ENCODE measurements at places on chromosomes 1 and 21.

DNA sequence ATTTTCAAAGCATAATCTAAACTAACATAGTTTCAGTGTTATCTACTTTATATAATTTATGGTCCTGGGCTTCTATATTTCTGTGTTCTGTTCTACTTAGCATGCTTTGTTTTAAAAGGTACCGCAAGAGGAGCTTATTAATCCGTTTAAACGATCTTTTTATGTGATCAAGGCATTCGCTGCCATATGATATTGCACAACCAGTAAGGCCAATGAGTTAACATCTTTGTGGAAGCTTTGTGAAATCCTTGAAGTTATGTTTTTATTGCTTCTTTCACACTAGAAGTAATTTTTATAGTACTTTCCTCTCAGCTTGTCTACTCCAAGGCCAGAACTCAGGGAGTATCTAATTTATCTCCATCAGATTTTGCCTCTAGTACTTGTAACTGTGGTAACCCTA, 8.9 kb downstream of the LRRC8C start:
- DNase-seq: no peak

DNA sequence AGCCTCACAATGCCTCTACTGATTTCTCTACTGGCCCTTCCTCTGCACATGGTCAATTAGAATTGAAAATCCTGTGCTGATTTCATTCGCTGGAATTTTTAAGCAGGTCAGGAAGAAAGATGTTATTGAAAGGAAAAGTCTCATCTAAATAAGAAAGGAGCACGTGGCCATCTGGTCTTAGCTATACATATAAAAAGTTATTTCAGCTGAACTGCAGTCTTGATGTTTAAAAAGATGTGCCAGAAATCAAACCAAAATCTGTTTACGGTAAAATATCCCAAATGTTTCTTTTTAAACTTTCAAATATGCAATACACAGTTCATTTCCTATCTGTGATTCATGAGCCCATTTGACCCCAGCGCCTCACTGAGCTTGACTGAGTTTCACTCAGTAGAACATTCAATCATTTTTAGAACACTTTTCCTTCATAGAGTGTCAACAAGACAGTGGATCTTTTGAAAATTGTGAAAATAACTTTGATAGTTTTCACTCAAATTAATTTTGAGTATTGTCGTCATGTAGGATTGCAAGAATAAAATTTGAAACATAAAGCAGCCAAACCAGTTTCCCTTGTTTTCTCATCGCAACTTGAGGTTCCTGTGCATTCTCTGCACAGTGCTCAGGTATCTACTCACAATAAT, 293.6 kb downstream of the PTPRC start:
- DNase-seq: no peak

DNA sequence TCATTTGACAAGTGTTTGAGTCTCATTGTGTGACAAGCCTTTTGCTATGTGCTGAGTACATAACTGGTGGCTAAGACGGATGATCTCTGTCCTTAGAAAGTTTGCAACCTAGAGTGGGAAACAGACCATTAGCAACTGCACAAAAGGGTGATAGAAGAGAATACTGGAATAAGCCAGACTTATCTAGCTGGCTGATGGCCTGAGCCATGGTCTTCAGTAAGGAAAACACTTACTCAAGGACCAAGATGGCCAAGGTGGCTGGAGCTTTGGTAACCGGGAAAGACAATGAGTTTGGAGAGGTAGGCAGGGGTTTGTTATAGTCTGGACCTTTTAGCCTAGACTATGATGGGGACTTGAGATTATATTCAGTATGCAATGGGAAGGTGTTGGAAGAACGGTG, 1.6 kb upstream of the TAF12 start:
- no peak for DNase-seq

- no peak for DNase-seq
Observed at GRCh38 chr1:183585038-183585437, 5.2 kb downstream of the NCF2 start.

DNA sequence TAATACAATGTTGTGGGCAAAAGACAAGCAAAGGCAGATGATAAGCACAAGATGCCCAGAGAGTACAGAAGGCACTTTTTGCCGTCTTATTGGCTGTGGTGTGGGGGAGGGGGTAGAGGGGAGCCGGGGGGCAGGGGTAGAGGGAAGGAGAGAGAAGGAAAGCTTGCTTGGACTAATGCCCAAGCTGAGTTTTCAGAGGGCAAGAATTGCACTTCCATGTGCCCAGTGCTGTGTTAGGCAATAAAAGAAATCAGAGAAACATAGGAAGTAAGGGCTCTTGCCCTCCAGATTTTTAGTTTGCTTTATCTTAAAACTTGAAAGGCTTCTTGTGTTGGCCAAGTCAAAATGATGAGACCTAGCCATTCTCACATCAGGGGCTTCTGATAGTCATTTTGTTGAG, 8.3 kb downstream of the S100A12 start:
- DNase-seq: no peak

DNA sequence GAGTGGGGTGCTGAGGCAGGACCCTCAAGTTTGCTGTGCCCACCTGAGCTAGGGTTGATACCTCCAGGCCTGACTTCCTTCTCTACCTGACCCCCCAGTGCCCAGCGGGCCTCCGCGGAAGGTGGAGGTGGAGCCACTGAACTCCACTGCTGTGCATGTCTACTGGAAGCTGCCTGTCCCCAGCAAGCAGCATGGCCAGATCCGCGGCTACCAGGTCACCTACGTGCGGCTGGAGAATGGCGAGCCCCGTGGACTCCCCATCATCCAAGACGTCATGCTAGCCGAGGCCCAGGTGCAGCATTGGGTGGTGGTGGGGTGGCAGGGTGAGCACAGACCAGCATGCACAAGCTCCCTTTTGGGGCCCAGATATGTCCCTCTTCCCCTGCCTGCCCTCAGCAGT, 51.3 kb upstream of the KDM4A start:
- DNase-seq: no peak

DNA sequence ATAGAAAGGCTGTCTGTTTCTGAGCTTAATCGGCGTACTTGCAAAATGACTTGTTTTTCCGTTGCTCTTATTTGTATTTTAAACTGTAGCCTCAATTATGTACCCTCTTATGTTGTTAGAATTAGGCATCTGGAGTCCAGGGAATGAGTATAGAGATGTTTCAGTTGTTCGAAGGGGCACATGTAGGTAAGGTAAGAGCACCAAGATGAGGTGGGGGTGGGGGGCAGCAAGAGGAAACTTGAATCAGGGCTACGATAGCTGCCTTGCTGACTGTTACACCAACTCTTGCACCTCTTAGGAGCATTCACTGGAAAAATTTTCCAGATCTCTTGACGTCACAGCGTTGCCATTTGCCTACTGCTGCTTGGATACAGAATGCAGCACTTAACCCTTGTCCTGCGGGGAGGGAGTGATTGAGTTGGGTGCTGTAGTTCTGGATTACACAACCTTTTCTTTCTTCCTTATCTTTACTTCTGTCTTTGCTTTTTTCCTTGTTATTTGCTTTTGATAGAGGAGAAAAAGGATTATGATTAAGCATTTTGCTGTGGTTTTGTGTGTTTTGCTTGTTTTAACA, 3.2 kb downstream of the ATP1B1 start:
- DNase-seq: no peak

- DNase-seq: no peak
Observed at GRCh38 chr1:43711524-43712386, 4.4 kb downstream of the ST3GAL3 start.

- no peak for DNase-seq
Observed at GRCh38 chr1:93588206-93588605, 93.4 kb downstream of the BCAR3 start.

DNA sequence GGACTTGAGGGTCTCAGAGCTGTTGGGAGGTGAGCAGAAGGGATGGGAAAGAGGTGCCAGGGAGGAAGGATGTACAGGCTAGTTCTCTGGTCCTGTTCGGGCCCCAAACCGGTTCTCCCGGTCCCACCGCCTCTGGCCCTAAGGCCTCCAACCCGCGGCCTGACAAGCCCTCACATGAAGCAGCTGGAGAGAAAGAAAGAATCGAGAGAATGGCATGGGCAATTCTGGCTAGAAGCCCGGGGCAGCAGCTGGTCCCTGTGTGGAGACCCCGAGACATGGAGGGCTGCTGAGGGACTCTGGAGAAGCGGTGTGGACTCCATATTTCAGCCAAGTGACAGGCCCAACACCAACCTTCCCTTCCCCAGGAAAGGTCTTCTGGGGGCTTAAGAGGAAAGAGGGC, 730 bp downstream of the CDC42SE1 start:
- no peak for DNase-seq

DNA sequence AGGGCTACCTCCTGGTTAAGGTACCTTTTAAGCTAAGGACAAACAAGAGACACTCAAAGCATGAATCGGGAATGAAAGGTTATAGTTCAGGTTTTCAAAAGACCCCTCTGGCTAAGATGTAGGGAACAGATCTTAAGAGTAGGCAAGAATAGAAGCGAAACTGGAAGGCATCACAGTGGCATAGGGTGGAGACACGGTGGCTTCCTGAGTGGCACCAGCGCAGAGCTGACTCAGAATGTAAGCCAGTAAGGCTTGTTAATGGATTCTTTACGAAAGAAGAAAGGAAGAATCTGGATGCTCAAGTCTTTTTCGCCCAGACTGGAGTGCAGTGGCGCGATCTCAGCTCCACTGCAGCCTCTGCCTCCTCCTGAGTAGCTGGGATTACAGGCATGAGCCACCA, 21.2 kb downstream of the PADI6 start:
- no peak for DNase-seq

GRCh38 chr1:11796036-11796828, 9.5 kb downstream of the MTHFR start:
- DNase-seq: no peak

- no peak for DNase-seq
Observed at GRCh38 chr1:43302721-43303470, 2.1 kb downstream of the TIE1 start.

DNA sequence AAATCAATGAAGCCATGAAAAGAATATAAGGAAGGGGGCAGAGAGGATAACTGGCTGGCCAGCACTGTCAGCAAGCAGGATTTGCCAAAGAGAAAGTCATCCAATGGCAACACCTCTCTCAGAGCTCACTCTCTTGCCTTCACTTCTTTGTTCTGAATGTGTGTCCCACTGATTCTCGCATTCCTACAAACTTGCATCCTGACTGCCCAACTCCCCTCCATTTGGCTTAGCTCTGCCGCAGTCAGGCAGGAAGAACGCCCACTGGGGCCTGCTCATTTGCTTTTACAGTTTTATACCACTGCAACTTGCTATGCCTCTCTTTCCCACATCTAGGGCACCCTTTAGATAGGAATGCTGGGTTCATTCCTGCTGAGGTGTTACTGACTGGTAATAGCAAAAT, 364.2 kb upstream of the ST6GALNAC5 start:
- no peak for DNase-seq

- no peak for DNase-seq
Observed at GRCh38 chr1:102732927-102733326, 375.4 kb downstream of the COL11A1 start.

- no peak for DNase-seq
Observed at GRCh38 chr1:150596976-150597375, 17.6 kb upstream of the MCL1 start.

DNA sequence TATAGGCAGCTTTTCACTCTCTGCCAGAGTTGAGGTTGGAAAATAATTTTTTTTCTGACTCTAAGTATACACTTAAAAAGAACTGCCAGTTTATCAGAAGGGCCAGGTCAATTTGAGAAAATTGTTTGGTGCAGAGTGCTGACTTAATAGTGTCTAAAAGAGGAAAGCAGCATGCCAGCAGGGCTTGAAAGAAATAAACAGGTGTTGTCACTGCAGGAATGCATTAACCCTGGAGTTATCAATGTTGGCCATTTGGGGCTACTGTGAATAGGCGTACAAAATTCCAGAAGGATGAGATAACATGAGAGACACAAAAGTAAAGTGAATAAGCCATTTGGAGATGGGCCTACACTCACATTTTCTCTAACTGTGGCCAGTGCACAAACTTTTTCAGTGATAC, 220.6 kb upstream of the PLD5 start:
- no peak for DNase-seq

DNA sequence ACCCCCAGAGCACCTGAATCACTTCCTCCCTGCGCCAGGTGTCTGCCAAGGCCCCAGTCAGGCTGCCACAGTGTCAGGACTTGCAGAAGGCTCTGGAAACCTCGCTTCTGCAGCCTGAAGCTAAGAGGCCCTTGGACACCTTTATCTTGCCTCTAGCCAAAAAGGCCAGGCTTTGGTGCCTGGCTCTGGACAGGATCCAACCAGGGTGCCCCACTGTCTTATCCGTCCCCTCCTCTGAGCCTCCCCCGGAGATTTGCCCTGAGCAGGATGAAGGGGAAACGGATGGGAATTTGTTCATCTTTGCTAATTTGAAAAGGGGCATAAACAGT, 12.8 kb upstream of the CLSTN1 start:
- DNase-seq: no peak

DNA sequence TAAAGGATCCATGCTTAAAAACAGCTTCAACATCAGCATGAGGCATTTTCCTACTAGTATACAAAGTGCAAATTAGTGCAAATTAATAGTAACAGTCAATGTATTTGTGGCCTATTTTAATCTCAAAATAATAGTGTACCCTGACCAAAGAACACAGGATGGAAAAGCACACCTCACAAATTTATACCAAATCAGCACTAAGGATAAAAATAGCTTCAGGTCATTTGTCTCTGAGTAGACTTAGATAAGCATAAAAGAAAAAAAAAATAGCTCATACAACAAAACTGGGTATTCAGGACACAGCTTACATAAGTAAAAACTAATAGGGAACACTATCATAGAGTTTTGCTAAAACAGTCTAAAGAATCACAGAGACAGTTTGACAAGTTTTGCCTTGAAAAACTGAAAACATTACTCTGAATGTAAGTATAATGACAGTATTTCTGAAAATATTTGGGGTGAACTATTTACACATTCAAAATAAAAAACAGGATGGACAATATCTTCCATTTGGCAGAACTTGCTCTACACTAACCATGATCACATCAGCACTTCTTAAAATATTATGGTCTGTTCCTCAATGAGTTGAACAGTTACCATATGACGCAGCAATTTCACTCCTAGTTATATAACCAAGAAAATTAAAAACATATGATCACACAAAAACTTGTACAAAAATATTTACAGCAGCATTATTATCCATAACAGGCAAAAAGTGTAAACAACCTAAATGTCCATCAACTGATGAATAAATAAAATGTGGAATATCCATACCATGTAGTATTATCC, 46.3 kb downstream of the RNF115 start:
- DNase-seq: no peak

GRCh38 chr1:27872059-27872801, at the start of gene THEMIS2:
TSS of gene THEMIS2 (plus strand) at chr1:27872544. CDS start at chr1:27872572, 28 bp downstream.
- DNase-seq: peak; percentile 84

- DNase-seq: no peak
Observed at GRCh38 chr1:25794325-25794724, 5.7 kb upstream of the SELENON start.

DNA sequence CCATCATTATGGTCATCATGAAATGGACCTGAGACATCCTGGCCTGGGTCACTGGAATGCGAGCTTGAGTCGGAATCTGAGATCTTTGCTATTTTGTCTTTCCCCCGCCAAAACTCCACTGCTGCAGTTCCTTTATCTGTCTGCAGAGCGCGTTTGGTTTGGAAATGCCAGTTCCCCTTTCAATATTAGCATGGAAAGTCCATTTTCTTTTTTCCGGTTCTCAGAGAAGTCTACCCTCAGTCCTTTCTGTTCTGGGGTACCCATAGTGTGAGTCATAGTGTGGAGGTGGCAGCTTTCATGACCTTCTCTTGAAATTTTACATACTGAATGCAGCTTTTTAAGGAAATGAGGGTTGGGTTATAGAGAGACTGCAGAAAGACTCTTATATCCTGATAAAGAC, 14.6 kb downstream of the CACNA1E start:
- no peak for DNase-seq

GRCh38 chr1:102183711-102184110, 187.0 kb upstream of the OLFM3 start:
- DNase-seq: no peak
